ENCODE measurements at places on chromosomes 12 and 14.
A peak's percentile ranks its signal among the peaks of the same experiment; 100 is the strongest.

- DNase-seq: peak; percentile 32
Measured at GRCh38 chr12:125981610-125982253, 916.5 kb downstream of the AACS start.

GRCh38 chr12:51378749-51379148, 12.5 kb downstream of the GALNT6 start:
- DNase-seq: no peak

- no peak for DNase-seq
Measured at GRCh38 chr14:93879362-93879983, 47.7 kb upstream of the FAM181A start.

GRCh38 chr12:66692986-66693385, 14.1 kb upstream of the GRIP1 start:
- no peak for DNase-seq

- peak; percentile 8 for DNase-seq
Measured at GRCh38 chr12:72219937-72220336, 52.2 kb upstream of the TRHDE start.

DNA sequence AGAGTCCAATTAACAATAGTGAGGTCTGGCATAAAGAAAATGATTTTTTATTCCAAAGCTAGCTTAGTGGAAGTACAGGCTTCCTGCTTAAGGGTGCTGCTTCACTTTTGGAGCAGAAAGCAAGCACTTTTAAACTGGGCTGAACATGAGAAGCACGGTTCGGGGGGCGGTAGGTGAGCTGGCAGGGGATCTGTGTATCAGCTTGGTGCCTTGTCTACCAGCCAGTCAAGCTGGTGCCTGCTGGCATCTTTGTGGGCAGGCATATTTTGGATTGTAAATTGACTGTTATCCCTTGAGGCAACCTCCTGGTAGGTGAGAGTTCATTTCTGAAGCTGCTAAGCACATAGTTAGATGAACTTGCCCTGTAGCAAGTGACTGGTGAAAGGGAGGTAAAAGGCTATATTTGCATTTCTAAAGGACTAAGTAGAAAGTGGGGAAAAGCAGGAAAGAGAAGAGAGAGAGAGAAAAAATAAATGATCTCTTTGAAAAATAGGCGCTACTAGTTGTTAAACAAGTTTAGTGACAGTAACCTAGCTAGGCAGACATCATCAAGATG, 121.1 kb upstream of the SYT10 start:
- no peak for DNase-seq

DNA sequence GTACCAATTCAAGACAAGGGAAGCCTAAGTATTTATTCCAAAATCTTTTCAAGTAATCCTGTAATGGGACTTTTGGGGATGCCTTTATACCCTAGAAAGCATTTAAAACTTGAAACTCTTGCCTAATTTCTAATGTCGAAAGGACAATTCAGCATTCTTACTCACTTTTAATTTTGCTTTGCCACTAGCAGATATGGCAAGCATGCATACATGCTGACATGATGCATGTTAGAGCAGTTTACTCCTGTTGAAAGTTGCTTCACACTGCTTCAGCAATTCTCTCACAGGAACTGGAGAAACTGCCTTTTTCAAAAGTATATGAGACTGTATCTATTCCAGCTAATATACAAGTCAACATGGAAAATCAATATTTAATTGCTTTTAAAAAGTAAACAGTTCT, 79.9 kb downstream of the TAOK3 start:
- DNase-seq: no peak
